ENCODE measurements at places on chromosomes 12 and 14.

- no peak for DNase-seq
These were observed 86.3 kb upstream of the USP44 start for GRCh38 chr12:95637471-95638155.

DNA sequence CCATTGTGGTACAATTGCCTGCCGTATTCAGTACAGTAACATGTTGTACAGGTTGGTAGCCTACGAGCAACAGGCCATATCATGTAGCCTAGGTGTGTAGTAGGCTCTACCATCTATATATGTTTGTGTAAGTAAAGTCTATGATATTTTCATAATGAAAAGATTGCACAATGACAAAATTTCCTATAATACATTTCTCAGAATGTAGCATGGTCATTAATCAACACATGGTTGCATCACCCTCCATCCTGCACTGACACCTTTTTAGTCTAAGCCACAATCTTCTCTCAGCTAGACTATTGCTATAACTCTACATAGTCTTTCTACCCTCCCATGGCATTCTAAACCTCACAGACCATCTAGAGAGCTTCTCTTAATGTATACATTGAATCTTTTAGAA lies 158.5 kb upstream of the HMGA2 start:
- no peak for DNase-seq

DNA sequence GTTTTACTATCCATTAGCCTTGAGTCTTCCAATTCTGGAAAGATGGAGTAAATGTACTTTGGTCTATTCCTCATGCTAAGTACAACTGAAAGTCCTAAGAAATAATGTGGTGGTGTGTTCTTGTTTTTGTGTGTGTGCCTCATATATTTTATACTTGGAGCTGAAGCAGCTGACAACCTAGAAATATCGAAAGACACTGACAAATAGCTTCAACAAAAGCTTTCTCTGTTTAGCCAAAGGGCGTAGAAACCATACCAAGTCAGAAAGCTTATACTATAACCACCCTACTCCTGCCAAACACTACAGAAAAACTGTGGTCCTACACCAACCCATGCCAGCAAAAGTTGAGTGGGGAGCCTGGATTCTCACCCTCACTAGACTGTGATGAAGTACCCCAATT lies 188.4 kb downstream of the GPHN start:
- no peak for DNase-seq

DNA sequence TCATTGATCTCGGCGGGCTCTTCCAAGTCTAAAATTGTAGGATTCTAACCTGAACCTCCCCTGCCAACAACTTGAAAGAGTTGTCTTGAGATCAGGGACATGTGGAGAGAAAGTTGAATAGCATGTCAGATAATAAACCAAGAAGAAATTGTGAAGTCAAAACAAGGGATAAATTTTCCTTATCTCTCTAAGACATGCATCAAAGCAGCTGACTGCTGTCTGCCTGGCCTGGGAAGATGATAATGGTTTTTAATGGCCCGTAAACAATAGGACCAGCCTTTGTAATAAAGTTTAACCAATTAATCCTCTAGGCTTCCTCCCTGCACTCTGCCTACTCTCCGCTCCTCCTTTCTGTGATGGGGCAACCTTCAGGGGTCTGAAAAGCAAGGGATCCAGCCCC lies 67.9 kb downstream of the DPF3 start:
- no peak for DNase-seq

All from NCI-H748 treated with DMSO at 0.1 percent for 48 hours (cell line).